ENCODE measurements at places on chromosomes 6 and 20. TPM values are rescaled to one million over a fixed set of nuclear protein-coding genes. Genes with fewer than 3 reads are reported as not detected.

DNA sequence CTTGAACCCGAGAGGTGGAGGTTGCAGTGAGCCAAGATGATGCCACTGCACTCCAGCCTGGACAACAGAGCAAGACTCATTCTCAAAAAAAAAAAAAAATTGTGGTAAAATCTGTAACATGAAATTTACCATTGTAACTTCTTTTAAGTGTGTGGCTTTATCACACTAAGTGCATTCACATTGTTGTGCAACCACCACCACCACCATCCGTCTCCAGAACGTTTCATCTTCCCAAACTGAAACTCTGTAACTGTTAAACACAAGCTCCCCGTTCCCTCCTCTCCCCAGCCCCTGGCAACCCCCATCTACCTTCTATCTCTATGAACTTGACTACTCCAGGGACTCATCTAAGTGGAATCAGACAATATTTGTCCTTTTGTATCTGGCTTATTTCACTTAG is 29.7 kb downstream of the PDRG1 start:
- H3K4me1 ChIP-seq: no peaks in the 10 kb centered on the region
- no peak overlapping the region for H3K4me3 ChIP-seq
- no peak overlapping the region for H3K27ac ChIP-seq

DNA sequence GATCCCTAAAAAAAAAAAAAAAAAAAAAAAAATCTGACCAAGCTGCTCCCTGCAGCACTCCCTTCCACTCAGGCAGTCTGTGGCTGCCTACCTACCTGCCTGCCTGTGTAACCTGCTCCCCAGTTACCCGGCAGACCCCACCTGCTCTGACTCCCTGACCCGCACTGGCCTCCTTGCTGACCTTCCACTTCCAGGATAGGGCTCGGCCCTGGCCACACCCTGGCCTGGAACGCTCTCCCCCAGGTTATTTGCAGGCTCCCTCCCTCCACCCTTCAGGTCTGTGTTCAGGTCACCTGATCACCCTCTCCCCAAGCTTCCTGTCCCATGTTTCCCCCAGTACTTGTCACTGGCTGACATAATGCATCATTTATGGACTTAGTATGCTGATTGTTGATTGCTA is 134.3 kb downstream of the SLC23A2 start:
- no peak for DNase-seq
- no peaks in the 10 kb centered on the region for H3K4me1 ChIP-seq
- H3K27me3 ChIP-seq: no peaks in the 10 kb centered on the region
- no peak overlapping the region for H3K27ac ChIP-seq
- peaks cover 75% of the 10 kb centered on the region for H3K36me3 ChIP-seq
- no peak overlapping the region for H3K4me3 ChIP-seq

CTCFL gene
- polyA plus RNA-seq: not detected

TGM2 gene
- 0.47 TPM for polyA plus RNA-seq

ZC2HC1B gene
- polyA plus RNA-seq: not detected

DNA sequence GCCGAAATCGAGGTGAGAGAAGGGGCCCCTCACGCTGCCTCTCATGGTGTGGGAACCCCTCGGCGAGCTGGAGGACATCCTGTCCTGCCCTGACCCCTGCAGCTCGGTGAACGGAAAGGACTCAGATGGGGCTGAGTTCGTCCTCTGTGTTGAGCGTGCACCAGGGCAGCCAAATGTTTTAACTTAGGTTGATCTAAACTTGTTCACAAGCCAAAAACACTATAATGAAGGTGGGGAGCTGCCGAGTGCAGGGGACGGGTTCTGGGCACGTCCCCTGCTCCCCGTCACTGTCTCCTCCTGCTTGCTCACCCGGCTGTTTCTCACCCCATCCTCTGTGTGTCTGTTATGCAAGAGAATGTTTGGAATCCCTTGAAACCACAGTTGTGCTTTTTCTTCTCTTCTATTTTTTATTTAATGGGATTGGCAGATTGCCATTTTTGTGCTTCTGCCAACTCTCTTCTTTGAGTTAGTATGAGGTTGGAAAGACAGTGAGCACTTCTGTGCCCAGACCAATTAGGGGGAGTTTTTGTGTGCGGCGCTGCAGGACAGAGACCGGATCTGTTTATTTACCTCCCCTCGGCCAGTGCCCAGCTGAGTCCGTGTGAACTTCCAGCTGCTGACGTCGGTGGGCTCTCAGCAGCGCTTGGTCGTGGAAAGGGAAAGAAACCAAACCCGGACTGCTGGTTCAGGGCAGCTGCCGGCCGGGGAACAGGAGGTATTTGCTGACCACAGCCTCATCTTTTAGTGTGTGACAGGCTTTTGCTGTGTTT is 158.1 kb downstream of the DTNBP1 start:
- H3K27ac ChIP-seq: peak overlapping the region; percentile 13
- no peak overlapping the region for H3K4me3 ChIP-seq
- peaks cover 10% of the 10 kb centered on the region for H3K4me1 ChIP-seq
- H3K27me3 ChIP-seq: no peaks in the 10 kb centered on the region
- DNase-seq: no peak

- H3K4me1 ChIP-seq: peaks cover 53% of the 10 kb centered on the region
- no peak for DNase-seq
- H3K4me3 ChIP-seq: no peak overlapping the region
- no peak overlapping the region for H3K27ac ChIP-seq
These were observed 295.5 kb upstream of the PRDM1 start for GRCh38 chr6:105790635-105791034.

CDK19 gene
- 12.0 TPM for polyA plus RNA-seq

DNA sequence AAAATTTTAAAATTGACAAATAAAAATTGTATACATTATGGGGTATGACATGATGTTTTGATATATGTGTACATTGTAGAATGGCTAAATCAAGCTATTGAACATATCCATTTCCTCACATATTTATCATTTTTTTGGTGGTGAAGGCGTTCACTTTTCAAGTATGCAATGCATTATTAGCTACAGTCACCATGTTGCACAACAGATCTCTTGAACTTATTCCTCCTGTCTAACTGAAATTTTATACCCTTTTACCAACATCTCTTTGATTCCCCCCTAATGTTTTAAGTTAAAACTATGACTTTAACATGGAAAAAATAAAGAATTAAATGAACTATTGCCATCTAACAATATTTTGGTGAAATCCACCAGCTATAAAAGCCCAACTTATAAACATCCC is 65.2 kb upstream of the UST start:
- peak overlapping the region; percentile 70 for H3K27ac ChIP-seq
- H3K4me3 ChIP-seq: no peak overlapping the region
- H3K4me1 ChIP-seq: peaks cover 59% of the 10 kb centered on the region
- H3K27me3 ChIP-seq: no peaks in the 10 kb centered on the region
- DNase-seq: no peak

DNA sequence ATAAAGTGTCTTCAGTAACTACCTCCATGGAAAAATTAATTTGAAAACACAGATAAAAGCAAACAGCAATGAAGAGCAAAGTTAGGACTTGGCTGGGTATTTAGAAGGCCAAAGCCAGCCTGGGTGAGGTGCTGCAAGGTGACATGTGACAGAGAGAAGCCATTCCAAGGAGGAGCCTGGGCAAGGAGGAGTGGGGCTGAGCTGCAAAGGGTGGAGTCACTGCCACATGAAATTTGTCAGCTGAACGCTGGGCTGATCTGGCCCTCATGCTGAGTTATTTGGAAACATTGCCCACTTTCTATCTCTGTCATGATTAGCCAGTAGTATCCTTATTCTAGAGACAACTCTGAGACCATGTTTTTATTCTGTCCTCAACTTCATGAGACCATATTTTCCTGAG is 76.3 kb downstream of the PERP start:
- no peak overlapping the region for H3K4me3 ChIP-seq
- H3K27me3 ChIP-seq: no peaks in the 10 kb centered on the region
- no peak overlapping the region for H3K27ac ChIP-seq
- no peaks in the 10 kb centered on the region for H3K4me1 ChIP-seq

TMC2 gene
- not detected for polyA plus RNA-seq

GRCh38 chr6:4413073-4413472 is 277.7 kb upstream of the ECI2 start:
- no peaks in the 10 kb centered on the region for H3K36me3 ChIP-seq
- H3K4me1 ChIP-seq: peaks cover 5% of the 10 kb centered on the region
- H3K27me3 ChIP-seq: no peaks in the 10 kb centered on the region
- no peak for DNase-seq

GRCh38 chr20:20462185-20462584 is 94.3 kb downstream of the INSM1 start:
- peaks cover 16% of the 10 kb centered on the region for H3K36me3 ChIP-seq
- H3K4me3 ChIP-seq: no peak overlapping the region
- H3K27ac ChIP-seq: no peak overlapping the region
- peaks cover 5% of the 10 kb centered on the region for H3K4me1 ChIP-seq

- H3K4me1 ChIP-seq: peaks cover 16% of the 10 kb centered on the region
- H3K4me3 ChIP-seq: peak overlapping the region; percentile 12
- no peaks in the 10 kb centered on the region for H3K36me3 ChIP-seq
- no peaks in the 10 kb centered on the region for H3K27me3 ChIP-seq
- H3K27ac ChIP-seq: peak overlapping the region; percentile 74
- DNase-seq: peak; percentile 44
These were observed 587.2 kb downstream of the PRKN start for GRCh38 chr6:162140251-162140852.

VSX1 gene
- not detected for polyA plus RNA-seq

DNA sequence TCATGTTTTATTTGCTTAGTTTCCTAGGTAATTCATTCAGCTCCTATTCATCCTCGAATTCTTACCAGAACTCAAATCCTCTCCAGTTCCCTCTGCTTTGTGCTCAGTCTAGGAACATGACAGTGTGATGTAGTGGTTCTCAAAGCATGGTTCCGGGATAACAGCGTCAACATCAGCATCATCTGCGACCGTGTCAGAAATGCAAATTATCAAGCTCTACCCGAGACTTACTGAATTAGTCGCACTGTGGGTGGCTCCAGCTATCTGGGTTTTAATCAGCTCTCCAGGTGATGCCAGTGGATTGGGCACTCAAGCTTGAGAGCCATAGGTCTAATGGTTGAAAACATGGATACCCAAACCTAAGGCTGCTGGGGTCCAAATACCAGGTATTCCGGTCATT is 7.7 kb upstream of the STK35 start:
- H3K27ac ChIP-seq: no peak overlapping the region
- H3K36me3 ChIP-seq: no peaks in the 10 kb centered on the region
- H3K4me1 ChIP-seq: peaks cover 10% of the 10 kb centered on the region
- no peak overlapping the region for H3K4me3 ChIP-seq

DNA sequence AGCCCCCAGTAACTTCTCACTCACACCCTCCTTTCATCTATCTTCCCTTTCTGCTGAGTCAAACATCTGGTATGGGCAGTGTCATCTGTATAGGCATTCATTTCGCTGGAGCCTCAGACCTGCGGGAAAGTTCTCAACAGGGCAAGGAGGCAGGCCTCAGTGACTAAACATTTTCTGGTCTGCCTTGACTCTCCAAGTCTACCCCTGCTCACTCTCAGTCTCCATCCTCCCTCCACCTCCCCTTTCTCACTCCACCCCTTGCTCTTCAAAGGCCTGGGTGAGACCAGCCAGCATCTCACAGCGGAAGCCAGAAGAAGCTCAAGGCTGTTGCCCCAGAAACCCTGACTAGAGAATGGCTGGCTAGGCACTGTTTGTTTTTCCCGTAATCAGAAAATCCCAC is 105.0 kb upstream of the BEND6 start:
- H3K27ac ChIP-seq: no peak overlapping the region
- no peaks in the 10 kb centered on the region for H3K36me3 ChIP-seq
- no peak for DNase-seq

DDRGK1 gene
- 42.6 TPM for polyA plus RNA-seq

- H3K27ac ChIP-seq: no peak overlapping the region
- no peak overlapping the region for H3K4me3 ChIP-seq
- H3K4me1 ChIP-seq: no peaks in the 10 kb centered on the region
These were observed 224.9 kb downstream of the IBTK start for GRCh38 chr6:82022614-82023129.

DNA sequence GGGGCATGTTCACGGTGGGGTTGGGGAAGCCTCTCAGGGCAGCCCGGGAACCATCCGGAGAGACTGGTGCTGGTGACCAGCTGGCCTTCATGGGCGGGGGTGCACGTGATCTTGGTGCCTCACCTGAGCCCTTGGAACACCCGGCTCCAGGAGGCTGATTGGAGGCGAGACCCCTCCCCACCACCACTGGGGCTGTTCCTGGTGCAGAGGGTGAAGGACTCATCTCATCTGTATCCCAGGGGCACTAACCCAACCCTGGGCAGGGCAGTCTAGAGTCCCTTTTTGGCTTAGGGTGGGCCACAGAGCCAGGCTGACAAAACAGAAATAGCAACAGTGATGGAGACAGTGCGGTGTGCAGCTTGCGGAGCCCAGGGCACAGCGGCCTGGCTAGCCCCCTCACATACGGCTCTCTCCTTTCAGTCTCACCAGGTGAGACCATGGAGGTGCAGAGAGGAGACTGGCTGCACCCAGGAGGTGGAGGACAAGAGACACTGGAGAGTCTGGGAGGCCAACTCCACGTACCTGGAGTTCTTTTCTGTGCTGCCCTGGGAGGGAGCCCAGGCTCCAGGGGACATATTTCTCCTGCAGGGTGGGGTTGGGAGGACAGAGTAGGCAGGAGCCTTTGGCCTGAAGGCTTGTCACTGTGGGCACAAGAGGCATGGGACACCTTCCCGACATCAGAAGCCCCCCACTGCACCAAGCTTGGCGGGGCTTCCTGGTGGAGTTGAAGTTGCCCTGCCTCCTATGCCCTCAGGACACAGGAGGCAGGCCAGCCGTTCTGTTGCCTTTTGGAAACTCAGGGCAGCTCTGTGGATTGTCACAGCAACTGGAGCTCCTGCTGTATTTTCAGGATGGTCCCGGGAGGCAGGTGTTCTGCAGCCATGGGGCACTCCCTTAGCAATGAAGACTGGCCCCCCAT is 106.0 kb downstream of the SYCP2 start:
- no peak overlapping the region for H3K4me3 ChIP-seq
- no peak overlapping the region for H3K27ac ChIP-seq
- H3K4me1 ChIP-seq: no peaks in the 10 kb centered on the region
- H3K36me3 ChIP-seq: no peaks in the 10 kb centered on the region
- H3K27me3 ChIP-seq: no peaks in the 10 kb centered on the region

DNA sequence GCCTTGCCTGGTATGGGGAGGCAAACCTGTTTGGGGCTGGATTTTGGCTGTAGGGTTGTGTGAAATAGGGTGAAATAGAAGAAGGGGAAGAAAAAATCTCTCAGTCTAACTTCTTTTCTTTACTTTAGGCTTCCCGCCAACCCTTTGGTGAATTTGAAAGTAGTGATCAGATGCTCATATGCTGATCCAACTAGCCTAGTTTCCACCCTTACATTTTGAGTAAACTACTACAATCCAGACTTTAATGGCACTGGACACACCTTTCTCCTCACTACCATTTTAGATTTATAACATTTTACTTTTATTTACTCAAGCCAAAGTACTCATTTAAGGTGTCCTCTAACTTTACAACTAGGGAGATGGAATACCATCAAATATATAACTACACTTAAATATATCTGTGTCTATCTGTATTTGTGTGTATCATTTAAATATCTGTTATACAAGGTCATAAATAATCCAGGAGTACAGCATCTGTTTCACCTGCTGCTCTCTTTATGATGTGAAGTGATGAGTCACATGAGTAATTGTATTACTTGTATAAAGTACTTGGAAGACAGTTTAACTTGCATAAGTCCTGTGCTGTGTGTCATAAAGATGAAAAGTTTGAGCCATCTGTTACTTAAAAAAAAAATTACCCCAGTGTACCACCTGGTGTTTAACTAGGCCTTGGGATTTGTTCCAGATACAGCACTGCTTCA is 172.1 kb downstream of the CDKAL1 start:
- no peak overlapping the region for H3K27ac ChIP-seq
- H3K36me3 ChIP-seq: no peaks in the 10 kb centered on the region
- no peak for DNase-seq
- no peaks in the 10 kb centered on the region for H3K27me3 ChIP-seq
- no peaks in the 10 kb centered on the region for H3K4me1 ChIP-seq
- no peak overlapping the region for H3K4me3 ChIP-seq

SLC35F1 gene
- polyA plus RNA-seq: not detected

GRCh38 chr20:59043698-59044097 is 1.1 kb upstream of the PRELID3B start:
- H3K36me3 ChIP-seq: no peaks in the 10 kb centered on the region
- DNase-seq: peak; percentile 31
- H3K27ac ChIP-seq: no peak overlapping the region

Measured in CD14-positive monocyte (primary cell).